CD8-positive, alpha-beta memory T cell (primary cell): ENCODE measurements at places on chromosomes 7 and 10. TPM values are rescaled to one million over a fixed set of nuclear protein-coding genes. Genes with fewer than 3 reads are reported as not detected.

Gene TAS2R41
- not detected for polyA plus RNA-seq

Gene CALHM3
- polyA plus RNA-seq = not detected

Gene SNX10
- polyA plus RNA-seq = 30.9 TPM

Gene RBP3
- polyA plus RNA-seq = not detected

Gene BLNK
- polyA plus RNA-seq = not detected

Gene AKR1C8
- not detected for polyA plus RNA-seq

Gene NPY
- polyA plus RNA-seq = not detected

Gene TUBB8
- not detected for polyA plus RNA-seq

Gene DKK1
- polyA plus RNA-seq = not detected

Gene UCMA
- polyA plus RNA-seq = not detected

Gene MINDY4
- polyA plus RNA-seq = 1.0 TPM

Gene POLL
- 15.9 TPM for polyA plus RNA-seq

Gene CDC14C
- not detected for polyA plus RNA-seq

Gene GPRIN2
- not detected for polyA plus RNA-seq

Gene FKBP6
- not detected for polyA plus RNA-seq

Gene PNLIPRP1
- not detected for polyA plus RNA-seq
